Foreskin melanocyte (primary cell): ENCODE measurements at places on chromosomes 16 and 17.

- DNase-seq = no peak
These were observed 188.0 kb upstream of the GSE1 start for GRCh38 chr16:85425074-85425662.

DNA sequence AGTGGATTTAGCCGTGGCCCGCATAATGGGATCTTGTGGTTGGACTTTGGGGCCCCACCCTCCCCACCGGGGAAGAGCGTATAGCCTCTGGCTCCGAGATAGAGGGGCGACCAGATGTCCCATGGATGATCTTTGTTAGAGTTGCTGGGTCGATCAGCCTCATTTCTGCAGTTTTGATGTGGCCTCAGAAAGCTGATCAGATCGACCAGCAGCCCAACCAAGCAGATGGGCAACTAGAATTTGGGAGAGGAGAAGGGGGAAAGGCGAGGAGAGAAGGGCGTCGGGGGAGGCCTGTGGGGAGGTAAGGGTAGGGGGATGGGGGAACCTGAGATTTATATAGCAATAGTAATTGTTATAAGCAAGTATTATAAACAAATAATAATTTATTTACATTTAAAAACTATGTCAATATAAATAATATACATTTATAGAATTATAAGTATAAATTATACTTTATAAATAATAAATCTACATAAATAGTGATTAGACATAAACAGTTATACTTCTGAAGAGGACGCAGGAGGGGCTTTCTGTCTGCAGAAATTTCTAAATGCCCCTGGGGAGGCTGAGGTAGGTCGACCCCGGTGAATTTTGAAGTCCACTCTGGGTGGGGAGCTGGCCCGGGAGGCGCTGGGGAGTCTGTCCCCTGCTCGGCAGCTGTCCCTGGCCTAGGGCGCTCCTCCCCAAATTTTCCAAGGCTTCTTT lies 136.3 kb downstream of the KCNJ12 start:
- DNase-seq = no peak

GRCh38 chr17:16962804-16963203 lies 9.1 kb downstream of the TNFRSF13B start:
- no peak for DNase-seq

GRCh38 chr17:4944554-4945175 lies 3.7 kb downstream of the PFN1 start:
- DNase-seq = no peak

GRCh38 chr17:77160875-77161530 lies 20.2 kb downstream of the SEC14L1 start:
- no peak for DNase-seq

GRCh38 chr17:3796110-3796821 lies 4.7 kb downstream of the ITGAE start:
- no peak for DNase-seq

DNA sequence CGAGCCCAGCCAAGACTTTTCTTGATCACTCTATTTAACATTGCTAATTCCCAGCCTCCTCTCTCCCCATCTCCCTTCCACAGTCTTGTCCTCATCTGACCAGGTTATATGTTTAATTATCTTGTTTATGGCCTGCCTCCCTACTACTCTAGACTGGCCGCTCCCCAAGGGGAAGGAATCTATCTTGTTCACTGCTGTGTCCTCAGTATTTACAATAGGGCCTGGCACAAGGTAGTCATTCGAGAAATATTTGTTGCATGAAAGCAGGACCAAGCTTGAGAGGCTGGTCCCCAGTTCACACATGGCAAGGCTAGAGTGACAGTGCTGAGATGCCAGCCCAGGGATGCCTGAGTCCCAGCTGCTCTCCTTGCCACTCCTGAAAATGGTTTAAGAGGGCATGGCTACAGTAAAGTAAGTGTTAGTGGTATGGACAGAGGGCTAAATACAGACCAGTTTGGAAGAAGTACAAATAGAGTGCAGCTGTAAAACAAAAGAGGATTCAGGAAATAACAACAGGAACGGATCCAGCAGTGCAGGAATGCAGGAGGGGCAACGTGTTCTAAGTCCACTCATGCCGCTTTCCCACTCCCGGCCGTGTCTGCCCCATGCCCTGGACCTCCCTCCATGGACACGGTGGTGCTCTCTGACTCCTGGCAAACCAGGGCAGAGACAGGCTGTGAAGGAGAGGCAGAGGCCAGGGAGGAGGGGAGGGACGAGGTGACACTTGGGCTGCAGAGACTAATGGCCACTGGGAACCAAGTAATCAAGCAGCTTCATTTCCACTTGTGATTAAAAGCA lies 65.6 kb downstream of the TOM1L2 start:
- no peak for DNase-seq
